Fibroblast of skin of left biceps (primary cell): ENCODE measurements at places on chromosomes 5 and 9.

GRCh38 chr5:144084971-144085370 is 85.5 kb downstream of the YIPF5 start:
- DNase-seq = no peak

DNA sequence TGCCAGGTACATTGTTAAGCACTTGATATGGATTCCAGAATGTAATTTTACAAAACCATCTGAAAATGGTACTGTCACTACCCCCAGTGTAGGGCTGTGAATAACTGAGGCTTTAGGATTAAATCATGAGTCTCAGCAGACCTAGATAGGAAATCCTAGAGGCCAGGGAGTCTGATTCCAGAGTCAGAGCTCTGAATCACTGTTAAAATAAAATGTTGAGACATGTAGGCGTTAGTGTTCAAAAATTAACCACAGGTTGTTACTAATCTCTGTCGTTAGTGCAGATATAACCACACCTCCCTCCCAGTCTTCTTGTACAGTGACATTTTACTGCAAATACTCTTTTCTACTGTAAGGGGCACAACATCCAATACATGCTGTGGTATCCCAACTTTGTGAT is 1828.8 kb downstream of the MAT2B start:
- DNase-seq = no peak

DNA sequence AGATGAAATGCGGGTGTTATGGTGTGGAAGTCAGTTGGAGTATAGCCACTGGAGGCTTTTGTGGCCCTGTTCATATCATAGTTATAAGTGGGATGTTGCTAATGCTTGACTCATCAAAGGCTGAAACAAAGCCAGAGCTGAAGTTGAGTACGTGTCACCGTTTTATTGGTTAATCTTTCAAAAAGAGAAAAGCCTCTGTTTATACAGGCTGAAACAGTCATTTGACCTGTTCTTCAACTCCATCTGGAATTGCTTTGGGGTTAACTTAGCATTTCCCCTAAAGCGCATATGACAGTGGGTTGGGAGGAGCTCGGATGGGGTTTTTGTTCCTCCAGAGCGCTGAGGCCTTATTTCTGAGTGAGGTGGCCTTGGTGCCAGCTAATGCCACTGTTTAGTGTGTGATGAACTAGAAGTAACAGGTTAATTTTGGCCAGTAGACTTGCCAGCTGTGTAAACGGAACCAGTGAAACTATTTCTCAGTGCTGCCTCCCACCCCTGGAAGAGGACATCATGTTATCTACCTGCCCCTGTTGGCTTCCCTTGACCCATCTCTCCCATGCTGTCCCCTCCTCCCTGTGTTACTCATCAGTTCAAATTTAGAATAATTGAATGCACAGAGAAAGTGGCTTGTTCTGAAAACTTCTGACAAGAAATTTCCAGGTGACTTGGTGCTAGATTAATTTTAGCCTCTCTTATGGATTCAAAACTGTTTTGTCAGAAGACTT is 34.2 kb downstream of the MTAP start:
- peak; percentile 97 for DNase-seq

- DNase-seq = peak; percentile 44
Measured at GRCh38 chr5:110055302-110055701, 365.6 kb downstream of the MAN2A1 start.

- DNase-seq = no peak
Measured at GRCh38 chr5:143474616-143475015, 71.1 kb upstream of the NR3C1 start.

- DNase-seq = no peak
Measured at GRCh38 chr9:6708732-6709131, 49.0 kb upstream of the KDM4C start.

DNA sequence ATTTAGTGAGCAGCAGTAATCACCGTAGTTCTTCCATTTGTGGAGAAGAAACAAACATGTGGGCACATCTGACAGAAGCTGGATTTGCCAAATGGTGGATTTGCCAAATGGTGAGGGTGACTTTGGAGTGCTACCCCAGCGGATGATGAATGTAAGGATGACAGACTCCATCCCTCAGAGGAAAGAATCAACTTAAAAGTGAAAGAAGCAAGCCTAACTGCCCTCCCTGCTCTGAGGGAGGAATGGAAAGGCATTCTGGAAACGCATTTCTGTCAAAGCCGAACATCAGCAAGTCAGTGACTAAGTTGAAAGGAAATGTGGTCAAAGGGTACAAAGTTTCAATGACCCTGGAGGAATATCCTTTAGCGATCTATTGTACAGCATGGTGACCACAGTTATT is 143.5 kb downstream of the GPBP1 start:
- DNase-seq = no peak

- peak; percentile 52 for DNase-seq
Measured at GRCh38 chr5:150112201-150113046, 26.1 kb upstream of the CSF1R start.

DNA sequence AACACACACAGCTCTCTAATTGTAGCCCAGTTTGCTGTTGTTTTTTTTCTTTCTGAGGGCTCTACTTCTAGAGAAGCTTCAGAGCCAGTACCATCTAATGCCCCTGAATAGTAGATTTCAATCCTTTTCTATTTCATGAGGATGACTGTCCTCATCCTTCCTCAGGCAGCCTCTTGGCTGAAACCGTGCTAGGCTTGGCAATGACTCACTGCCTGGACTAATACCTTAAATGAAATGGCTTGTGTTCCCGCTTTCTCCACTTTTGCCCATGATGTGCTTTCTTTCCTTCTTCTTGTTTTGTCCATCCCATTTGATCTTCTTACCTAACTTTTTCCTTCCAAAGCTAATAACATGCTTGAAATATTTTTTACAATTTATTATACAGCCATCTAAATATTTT is 80.1 kb downstream of the ITGA1 start:
- DNase-seq = no peak
